ENCODE measurements at places on chromosomes 3 and 15.
A peak's percentile ranks its signal among the peaks of the same experiment; 100 is the strongest.

DNA sequence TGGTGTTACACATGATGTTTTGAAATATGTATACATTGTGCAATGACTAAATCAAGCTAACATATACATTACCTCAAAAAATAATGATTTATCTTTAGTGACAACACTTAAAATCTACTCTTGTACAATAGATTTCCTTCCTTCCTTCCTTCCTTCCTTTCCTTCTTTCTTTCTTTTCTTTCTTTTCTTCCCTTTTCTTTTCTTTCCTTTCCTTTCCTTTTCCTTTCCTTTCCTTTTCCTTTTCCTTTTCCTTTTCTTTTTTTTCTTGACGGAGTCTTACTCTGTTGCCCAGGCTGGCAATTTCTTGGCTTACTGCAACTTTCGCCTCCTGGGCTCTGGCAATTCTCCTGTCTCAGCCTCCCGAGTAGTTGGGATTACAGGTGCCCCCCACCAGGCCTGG lies 170.5 kb downstream of the NLGN1 start:
- no peak for DNase-seq

DNA sequence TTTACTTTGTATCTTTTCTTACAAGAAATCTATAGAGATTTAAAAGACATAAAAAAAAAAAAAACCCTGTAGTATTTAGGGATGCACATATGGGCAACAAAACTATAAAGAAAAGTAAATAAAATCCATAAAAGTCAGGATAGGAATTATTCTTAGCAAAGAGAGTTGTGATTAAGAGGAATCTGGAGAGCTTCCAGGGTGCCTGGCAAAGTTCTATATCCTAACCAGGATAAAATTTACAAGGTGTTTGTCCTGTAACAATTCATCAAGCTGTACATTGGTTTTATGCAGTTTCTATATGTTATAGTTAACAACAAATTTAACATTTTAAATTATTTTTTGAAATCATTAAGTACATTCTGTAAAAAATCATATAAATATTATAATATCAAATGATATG lies 7.9 kb downstream of the SECISBP2L start:
- DNase-seq, result no peak

DNA sequence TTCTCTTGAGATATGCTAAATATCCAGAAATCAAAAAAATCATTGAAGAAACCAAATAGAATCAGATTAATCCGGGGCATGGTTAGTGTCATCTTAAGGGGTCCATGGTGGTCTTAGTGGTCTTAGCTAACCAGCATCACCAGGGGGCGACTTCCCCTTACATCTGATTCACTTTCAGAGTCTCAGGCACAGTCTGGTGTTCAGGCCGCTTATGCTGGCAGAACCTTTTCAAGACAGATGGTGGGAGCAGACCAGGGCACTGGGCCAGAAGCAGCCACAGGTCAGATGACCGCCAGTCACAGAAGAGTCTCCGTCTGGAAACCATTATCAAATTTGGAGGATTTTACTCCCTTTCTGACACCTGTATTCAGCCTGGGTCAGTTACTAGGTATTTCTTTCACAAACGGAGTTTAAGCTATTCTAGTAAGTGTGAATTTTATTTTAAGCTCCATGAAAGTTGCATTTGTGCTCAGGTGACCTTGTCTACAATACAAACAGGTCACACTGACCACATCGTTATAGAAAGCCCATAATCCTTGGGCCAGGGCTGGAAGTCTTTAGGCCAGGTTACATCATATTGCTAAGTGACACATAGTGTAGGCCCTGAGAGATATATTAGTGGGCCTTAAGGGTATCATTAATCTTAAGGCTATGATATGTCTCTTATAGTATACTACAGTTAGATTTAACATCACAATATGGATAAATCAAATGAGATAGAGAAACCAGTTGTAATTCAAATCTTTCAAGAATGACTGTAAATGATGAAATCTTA lies 365.5 kb downstream of the GBE1 start:
- peak; percentile 11 for DNase-seq

GRCh38 chr15:53611145-53611920 lies 148.1 kb downstream of the WDR72 start:
- no peak for DNase-seq

- peak; percentile 96 for DNase-seq
These were observed at the start of gene NCK1 for GRCh38 chr3:136861890-136862616. Gene NCK1, plus strand, starts transcription at chr3:136862208. Its CDS starts 65,794 bp downstream, at chr3:136928002.

DNA sequence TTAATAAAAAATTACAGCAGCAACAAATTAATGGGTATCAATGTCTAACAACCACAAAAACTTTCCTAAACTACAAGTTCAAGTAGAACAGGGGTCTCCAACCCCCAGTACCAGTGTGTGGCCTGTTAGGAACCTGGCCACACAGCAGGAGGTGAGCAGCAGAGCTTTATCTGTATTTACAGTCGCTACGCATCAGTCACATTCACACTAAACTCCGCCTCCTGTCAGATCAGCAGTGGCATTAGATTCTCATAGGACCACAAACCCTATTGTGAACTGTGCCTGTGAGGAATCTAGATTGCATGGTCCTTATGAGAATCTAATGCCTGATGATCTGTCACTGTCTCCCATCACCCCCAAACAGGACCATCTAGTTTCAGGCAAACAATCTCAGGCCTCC lies 18.5 kb upstream of the LIPC start:
- no peak for DNase-seq

DNA sequence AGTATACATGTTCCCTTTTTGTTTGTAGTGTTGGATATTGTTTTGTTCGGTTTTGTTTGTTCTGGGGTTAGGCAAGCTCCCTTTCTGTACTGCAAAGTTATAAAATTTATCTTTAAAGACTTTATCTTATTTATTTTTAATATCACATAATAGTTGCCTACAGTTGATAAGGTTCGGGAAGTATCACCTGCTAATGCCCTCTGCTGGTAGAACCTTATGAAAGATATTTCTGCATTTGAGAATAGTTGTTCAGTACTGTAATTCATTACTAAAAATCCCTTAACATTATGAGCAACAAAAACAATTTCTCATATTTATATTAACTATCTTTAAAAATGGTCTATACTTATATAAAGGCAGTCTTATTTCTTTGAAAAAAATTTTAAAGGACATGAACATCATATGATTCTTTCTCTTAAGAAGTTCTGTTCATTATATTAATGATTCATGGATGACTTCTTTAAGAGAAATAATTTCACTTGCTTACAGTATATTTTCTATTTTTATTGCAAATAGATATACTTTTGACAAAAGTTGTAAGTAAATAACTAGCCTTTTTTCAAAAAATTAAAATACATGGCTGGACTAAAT lies 1126.8 kb downstream of the SI start:
- DNase-seq, result no peak

DNA sequence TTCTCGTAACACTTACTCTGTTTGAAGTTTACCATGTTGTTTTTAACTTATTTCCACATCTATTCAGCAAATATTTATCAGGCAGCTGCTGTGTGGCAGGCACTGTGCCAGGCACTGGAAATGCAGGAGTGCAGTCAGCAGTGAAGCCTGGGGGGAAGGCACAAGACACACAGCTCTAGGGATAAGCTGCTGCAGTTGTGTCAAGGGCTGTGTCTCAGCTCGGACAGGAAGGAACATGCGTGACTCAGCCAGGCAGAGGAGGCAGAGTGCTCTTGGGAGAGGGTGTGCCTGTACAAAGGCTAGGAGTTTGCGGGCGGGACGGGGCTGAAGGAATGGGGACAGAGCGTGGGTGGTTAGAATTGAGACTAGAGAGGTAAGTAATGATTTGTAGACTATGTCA lies 24.7 kb downstream of the LYSMD4 start:
- no peak for DNase-seq

DNA sequence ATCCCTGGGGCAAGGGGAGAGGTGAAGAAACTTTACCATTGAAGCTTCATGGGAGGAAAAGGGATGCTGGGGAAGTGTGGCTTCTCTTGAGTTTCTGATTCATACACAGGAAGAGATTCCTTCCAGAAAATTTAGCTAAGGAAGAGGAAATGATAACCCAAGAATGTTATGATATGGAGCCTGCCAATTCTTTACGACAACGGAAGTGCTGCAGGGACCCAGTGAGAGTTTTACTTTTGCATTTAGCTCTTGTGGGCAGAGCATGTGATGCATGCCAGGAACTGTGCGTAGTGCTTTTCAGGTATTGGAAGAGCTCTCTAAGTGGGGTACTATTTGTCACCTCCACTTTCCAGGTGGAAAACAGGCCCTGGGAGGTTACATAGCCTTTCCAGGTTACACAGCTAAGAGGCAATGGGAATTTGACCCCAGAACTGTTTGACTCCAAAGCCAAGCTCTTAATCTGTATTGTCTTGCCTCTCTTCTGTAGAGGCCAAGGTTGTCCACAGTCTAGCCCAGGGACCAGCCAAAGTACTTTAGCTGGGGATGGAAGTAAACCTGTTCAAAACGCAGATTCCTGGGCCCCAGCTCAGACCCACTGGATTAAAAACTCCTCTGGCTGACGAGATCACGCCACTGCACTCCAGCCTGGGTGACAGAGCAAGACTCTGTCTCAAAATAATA lies 23.0 kb downstream of the CMTM7 start:
- no peak for DNase-seq

DNA sequence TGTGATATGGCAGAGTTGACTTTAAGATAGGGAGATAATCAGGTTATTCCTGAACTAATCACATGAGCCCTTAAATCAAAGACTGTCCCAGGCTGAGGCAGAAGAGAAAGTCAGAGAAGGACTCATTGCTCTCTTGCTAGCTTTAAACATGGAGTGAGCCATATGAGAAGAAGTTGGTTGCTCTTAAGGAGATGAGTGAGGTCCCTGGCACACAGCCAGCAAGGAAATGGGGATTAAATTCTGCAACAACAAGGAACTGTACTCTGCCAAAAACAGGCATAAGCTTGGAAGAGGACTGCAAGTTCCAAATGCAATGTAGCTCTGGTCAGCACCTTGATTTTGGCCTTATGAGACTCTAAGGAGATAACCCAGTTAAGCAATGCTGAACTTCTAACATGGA lies 457.0 kb downstream of the PLOD2 start:
- no peak for DNase-seq
